Dermis lymphatic vessel endothelial cell (primary cell): ENCODE measurements at places on chromosomes 3 and 15. TPM values are rescaled to one million over a fixed set of nuclear protein-coding genes. Genes with fewer than 3 reads are reported as not detected.

Gene RAB6B
- 0.87 and 1.0 TPM in 2 replicates for total RNA-seq

Gene GOLGA8S
- total RNA-seq, result under 0.01 TPM in 2 replicates

Gene DTX3L
- 19.2 and 24.0 TPM in 2 replicates for total RNA-seq

Gene GABRR3
- total RNA-seq, result not detected in 2 replicates

Gene CCR8
- total RNA-seq, result not detected in 2 replicates

Gene SLC28A1
- not detected in 2 replicates for total RNA-seq

Gene IGSF10
- total RNA-seq, result under 0.01 TPM in 1 of 2 replicates, not detected in the other

Gene LOXL1
- 0.17 and 0.98 TPM in 2 replicates for total RNA-seq

Gene CHRFAM7A
- total RNA-seq, result 0.60 and 1.6 TPM in 2 replicates

Gene EMC7
- 28.6 and 31.2 TPM in 2 replicates for total RNA-seq

Gene NMB
- 3.0 and 3.5 TPM in 2 replicates for total RNA-seq

Gene TRH
- not detected in 2 replicates for total RNA-seq

Gene ATP13A5
- not detected in 2 replicates for total RNA-seq

Gene NEK10
- total RNA-seq, result 0.65 and 1.4 TPM in 2 replicates

Gene KCNMB2
- not detected in 2 replicates for total RNA-seq

Gene USF3
- total RNA-seq, result 7.0 and 7.2 TPM in 2 replicates

Gene SLC51B
- not detected in 2 replicates for total RNA-seq

Gene AHSG
- total RNA-seq, result 0.09 TPM in 1 of 2 replicates, not detected in the other

Gene DBR1
- 14.2 and 18.5 TPM in 2 replicates for total RNA-seq

Gene SMCO1
- total RNA-seq, result not detected in 2 replicates

Gene DAPK2
- total RNA-seq, result 4.7 and 18.0 TPM in 2 replicates

Gene MAGI1
- total RNA-seq, result 84.7 and 113 TPM in 2 replicates
